Epithelial cell of prostate (primary cell): ENCODE measurements at places on chromosomes 2 and 18.

- no peak for DNase-seq
These were observed 4.2 kb downstream of the PXDN start for GRCh38 chr2:1739961-1740715.

DNA sequence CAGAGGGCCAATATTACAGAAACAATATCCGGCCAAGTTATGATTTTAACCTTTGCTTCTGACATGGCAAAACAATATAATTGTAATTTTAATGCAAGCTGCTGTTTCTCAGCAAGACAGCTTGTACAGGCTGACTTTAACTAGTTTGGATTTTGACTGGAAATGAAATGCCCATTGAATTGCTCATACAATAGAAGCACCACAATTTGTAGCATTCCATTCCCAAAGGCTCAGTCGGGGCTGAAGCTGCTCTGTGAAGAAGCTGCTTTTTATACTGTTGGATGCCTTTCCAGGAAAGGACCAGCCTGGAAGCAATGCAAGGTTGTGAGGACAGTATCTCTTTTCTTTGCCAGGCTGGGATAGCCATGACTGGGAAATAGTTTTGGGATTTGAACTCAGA lies 677.0 kb upstream of the FANCL start:
- no peak for DNase-seq

DNA sequence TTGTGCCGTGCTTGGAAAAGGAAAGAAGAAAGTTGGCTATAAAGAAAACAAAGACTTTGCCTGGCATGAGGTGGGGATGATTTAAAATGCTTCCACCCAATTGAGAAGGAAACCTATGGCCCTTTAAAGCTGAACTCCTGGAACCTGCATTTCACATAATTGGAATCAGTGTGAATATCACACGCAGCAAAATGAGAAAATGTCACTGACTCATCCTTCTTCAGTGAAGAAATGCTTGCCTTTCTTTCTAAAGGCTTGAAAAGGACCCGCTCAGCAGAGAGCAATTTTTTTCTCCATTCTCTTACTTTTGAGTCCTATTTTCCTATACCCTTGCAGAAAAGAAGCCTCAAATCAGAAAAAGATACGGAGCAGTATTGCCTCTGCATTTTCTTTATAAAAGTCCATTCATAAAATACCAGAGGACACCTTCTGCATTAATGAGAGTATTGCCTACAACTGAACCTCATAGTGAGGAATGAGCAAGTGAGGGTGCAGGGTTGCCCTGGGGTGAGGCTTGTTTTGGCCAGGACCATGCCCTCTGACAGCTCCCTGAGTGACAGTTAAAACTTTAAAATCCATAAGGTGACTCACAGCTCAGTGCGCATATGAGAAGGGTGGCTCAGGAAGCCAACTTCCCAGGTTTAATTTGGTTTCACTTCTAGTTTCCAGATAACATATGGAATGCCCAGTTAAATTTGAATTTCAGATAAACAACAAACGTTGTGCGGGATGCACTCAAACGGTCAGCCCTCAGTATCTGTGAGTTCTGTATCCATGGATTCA lies 191.9 kb upstream of the GYPC start:
- no peak for DNase-seq

GRCh38 chr2:36878429-36878828 lies 87.9 kb downstream of the STRN start:
- DNase-seq, result no peak

DNA sequence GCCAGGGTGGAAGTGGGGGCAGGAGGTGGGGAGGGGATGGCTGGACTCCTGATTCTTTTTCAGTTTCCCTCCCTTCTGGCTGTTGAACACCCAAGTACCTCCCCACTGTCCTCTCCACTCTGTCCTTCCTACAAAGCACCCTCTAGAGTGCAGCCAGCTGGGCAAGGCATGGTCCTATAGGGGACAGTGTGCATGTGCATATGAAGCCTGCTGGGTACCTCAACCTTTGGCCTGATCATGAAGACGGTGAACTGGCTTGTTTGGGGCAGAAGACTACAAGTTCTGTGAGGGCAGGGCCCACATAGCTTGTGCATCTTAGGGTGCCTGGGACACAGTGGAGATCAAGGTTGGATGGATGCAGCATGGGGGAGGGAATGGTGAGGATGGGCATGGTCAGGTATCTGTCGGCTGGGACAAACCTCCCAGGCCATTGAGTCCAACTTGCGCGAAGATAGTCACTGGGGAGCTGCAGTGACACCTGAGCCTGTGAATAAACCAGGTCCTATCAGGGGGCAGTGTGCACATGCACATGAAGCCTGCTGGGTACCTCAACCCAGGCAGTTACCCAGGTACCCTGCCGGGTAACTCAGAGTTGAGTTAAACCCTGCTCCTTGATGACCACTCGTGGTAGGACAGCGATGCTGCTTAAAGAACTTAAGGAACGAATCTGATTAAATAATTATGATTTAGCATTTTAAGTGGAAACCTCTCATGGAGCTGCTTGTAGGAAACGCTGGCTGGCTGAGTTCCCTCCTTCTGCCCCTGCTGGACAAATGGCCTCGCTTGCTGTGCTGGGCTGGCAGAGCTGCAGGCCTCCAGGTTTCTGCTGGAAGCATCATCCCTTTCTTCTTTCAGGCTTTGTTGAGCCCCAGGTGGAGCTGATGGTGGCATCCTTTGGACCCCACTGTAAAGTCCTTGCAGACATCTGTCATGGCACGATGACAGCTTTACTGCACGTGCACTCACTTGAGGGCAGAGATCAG lies 84.0 kb downstream of the POLR1A start:
- no peak for DNase-seq

DNA sequence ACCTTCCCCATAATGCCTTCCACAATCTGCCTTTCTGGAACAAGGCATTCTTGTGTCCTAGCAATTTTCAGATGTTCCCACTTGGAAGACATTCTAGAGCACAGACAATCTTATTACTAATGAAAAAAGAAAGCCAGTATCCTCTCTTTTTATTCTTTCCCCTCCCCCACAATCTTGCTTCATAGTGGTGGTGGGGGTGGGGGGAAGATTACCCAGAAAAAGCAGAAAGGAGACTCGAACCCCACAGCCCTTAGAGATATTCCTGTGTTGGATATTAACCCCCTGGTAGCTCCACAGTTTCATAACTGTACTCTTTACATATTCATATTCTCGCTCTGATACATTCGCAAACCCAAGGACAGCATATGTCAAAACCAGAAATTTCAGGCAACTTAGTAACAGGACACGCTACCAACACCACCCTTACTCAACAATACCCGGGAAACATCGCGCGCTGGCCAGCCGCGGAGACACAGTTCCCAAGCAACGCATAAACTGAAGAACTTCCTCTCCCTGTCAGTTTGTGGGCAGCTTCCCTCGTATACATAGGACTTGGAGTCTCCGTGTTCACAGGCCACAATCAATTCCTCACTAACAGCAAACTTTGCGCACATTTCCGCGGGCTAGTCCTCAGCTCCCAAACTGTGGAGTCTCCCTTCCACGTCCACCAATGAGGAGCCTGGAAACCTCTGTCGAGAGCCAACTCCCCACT lies 793 bp downstream of the NR4A2 start:
- no peak for DNase-seq

DNA sequence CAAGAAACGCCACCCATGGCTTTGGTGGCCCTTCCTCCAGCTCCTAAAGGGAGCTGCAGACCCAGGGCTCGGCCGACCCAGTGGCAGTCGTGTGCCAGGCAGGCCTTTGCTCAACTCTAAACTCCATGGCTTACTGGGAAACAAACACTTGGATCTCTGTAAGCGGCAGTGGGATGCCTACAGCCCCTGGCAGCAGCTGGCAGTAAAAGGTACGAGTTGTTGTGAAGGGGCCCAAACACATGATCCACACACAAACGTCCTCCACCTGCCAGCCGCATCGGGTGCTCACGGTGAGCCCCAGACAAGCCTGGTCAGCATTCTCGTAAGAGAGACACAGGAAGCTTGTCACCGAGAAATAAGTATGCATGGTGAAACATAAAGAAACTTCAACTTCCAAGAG lies 214.9 kb downstream of the MGAT5 start:
- no peak for DNase-seq

DNA sequence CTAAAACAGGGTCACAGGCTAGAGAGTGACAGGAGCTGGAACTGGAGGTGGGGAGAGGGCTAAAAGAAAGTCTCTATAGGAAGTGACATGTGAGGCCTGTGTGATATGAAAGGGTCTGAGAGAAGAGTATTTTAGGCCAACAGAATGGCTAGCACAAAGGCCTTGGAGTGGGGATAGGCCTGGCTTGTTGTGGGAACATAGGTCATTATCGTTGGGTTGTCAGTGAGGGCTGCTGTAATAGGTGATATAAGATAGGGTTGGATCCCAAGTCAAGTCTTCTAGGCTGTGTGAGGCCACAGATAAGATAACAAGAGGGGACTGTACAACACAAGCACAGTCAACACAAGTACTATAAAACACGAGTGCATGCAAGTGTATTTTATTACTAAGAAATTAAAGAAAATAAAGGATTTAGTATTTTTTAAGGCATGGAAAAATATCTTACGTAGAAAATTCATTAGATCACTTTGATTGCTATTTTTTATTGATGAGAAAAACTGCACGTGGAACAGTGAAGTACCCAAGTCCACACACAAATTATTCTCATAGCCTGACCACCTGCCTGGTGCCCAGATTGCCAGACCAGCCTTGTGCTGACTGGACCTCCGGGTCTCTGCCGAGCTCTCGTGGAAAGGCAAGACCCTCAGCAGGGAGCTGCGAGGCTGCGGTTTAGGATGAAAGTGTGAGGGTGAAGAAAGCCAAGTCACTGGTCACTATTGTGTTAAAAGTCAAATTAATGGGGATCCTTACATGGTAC lies 14.1 kb downstream of the LTBP1 start:
- no peak for DNase-seq
